ENCODE measurements at places on chromosomes 13 and 19. TPM values are rescaled to one million over a fixed set of nuclear protein-coding genes. Genes with fewer than 3 reads are reported as not detected.

The ADGRE3 gene
- total RNA-seq: 0.27 TPM

The SKA3 gene
- total RNA-seq: 0.59 TPM

The HCST gene
- total RNA-seq: not detected

The FGF21 gene
- total RNA-seq: not detected

The KASH5 gene
- total RNA-seq: not detected

The ATCAY gene
- total RNA-seq: 3.9 TPM

DNA sequence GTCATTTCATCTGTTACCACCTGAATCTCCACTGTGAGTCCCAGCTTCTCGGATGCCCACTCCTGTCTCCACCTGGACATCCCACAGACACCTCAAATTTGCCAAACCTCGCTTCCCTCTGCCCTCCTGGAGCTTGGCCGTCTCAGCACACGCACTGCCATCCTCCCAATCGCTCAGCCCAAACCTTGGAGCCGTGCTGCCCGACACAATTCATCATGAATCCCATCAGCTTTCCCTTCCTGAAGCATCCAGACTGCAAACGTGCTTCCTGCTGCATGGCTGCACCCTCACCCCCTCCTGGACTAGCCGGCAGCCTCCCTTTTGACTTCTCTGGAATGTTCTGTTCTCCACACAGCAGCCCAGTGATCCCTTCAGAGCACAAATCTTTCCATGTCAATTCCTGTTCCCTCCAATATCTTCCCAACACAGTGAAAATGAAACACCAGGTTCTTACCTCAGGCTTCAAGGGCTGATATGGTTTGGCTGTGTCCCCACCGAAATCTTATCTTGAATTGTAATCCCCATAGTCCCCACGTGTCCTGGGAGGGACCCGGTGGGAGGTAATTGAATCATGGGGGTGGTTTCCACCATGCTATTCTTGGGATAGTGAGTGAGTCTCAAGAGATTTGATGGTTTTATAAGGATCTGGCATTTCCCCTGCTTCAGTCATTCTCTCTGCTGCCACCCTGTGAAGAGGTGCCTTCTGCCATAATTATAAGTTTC, 1.1 kb upstream of the PROZ start:
- DNase-seq: no peak

- peak; percentile 72 for DNase-seq
These were observed 54.0 kb downstream of the GNG7 start for GRCh38 chr19:2648528-2648937.

DNA sequence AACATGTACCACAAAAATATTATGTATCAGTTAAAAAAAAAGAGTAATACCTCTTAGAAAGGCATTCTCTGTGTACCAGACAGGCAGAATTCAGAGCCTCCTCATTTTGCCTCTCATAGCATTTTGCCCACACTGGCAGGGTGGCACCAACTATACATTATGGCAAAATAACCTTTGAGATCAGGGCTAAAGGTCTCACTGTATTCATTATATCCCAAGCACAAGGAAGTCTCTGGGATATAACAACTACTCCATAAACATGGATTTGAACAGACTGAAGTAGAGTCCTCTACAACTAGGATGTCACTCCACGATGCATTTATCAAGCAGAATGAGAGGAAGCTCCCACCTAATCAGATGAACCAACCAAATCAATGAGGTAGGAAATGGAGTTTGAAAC, 10.6 kb downstream of the SUCLA2 start:
- DNase-seq: no peak

DNA sequence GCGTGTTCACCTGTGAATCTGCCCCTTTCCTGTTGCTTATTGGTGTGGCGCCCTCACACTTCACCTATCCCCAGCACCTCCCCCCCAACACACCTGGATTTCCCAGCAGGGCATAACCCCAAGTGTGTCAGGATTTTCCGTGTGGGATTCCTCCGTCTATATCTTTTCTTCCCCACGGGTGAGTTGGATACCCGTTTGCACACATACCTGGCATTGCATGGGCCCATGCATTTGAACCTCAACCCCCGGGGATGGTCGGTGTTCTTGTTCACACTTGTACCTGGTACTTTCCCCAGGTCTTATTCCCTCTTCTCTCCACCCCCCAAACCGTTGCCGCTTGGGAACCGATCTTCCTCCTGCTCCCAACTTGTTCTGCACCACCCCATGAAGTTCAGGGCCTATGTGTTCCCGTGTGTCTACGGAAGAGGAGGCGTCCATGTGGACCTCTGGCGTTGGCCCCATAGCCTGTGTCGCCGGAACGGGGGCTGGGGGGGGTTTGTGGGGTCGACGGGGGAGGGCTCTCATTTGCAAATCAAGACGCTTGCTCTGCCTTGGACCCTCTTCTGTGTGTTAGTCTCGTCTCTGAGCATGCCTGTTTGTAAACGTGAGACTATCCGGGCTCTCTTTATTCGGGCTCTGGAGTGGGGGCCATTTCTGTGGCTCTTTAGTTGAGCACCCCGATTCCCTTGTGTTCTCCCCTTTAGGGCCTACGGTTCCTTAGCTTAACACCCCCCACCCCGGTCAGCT, 1.7 kb downstream of the PRR12 start:
- DNase-seq: no peak

- DNase-seq: no peak
These were observed 105.4 kb downstream of the URI1 start for GRCh38 chr19:30047432-30047831.

- DNase-seq: no peak
These were observed 4.7 kb upstream of the ZNF606 start for GRCh38 chr19:58007285-58007684.

- DNase-seq: peak; percentile 84
These were observed 513 bp downstream of the CIRBP start for GRCh38 chr19:1269478-1270212.

GRCh38 chr19:17086120-17086519, 10.5 kb downstream of the MYO9B start:
- no peak for DNase-seq

DNA sequence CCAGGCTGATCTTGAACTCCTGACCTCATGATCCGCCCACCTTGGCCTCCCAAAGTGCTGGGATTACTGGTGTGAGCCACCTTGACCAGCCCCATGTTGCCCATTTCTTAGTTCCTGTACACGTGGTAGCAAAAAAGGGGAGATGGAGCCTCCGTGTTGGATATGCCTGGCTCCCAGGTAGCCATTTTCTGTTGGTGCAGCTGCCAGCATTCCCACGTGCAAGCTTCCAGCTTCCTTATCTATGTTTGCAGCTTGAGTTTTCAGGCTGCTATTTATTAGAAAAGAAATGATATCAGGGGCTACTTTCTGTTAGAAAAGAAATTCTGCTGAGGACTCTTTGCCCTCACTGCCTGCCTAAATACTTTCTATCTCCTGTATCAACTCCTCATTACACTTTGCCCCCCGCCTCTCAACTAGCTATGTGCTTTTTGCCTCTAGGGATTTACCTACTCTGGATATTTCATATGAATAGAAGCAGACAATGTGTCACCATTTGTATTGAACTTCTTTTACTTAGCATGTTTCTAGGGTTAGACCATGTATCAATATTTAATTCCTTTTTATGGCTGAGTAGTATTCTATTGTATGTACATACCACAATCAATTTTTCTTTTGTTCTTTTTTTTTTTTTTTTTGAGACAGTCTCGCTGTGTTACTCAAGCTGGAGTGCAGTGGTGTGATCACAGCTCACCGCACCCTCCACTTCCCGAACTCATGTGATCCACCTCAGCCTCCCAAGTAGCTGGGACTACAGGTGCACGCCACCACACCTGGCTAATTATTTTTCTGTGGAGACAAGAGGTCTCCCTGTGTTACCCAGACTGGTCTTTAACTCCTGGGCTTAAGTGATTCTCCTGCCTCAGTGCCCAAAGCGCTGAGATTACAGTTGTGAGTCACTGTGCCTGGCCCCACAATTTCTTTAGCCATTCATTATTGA, 3.4 kb upstream of the TMED1 start:
- DNase-seq: no peak

GRCh38 chr19:51093101-51093500, 10.4 kb upstream of the KLK14 start:
- DNase-seq: no peak

DNA sequence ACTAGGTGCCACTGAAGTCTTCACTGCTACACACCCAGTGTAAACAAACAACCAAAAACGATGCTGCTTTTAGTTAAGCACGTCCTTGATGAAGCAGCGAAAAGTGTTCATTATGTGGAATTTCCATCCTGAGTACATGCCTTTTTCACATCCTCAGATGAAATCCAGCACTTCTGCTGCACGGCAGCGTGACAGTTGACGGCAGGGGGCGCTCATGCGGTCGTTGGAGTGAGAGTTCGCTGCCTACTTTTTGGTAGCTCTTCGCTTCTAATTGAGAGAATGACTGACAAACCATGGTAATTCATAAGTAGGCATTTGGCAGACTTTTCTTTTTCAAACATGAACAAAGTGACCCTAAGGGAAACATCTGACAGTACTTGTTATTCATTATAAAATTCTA, 1124.9 kb downstream of the EFNB2 start:
- peak; percentile 18 for DNase-seq
